GDM1 (cell line): ENCODE measurements at places on chromosomes 5 and 9.

- DNase-seq: no peak
Observed at GRCh38 chr9:131943351-131943841, 136.3 kb downstream of the MED27 start.

DNA sequence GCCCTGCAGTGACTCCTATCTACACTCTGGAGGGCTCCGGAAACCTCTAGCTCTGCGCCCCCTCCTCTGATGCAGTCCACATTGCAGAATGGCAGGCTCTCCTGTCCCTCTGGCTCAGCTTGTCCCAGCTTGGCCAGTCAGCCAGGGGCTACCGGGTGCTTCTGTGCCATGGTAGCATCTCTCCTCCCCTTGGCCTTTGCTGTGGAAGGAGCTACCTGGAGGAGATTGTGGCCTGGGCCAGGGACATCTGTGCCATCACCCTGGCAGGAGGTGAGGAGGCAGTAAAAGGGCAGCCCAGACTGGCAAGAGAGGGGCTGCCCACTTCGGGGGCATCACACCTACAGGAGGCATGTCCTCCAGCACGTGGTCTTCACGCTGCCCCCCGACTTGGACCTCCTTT is 38.1 kb upstream of the FCN1 start:
- no peak for DNase-seq

DNA sequence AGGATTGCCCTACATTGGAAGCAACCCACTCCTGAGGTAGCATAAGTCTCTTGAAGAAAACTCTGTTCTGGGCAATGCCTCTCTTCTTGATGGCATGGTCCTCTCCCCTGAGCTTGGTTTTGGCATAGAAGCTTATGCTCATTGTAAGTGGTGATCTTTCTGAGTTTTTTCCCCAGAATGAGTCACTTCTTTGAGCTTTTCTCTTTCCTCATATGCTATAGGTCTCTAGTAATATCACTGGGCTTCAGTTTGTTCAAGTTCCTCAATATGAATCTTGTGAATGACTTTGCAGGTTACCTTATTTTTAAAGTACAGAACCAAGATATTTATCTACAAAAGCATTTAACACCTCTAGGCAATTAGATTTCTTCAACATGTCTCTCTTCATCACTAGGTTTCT is 76.5 kb upstream of the ATG10 start:
- peak; percentile 10 for DNase-seq

DNA sequence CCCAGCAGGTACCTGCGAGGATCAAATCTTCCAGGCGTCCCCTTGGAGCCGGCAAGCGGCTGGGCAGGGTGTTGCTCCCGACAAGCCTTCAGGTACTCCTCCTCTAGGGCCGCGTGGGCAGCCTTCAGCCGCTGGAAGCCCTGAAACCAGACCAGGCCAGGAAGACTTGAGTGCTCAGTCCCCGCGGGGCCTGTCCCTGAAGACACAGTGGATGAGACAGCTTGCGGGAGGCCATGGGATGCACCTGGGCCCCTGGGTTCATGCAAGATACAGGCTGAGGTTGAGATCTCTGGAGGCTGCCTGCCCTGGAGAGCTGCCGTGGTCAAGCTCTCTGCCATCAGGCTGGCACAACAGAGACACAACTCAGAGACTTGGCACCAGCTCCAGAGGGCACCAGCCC is 25.4 kb downstream of the AKNA start:
- DNase-seq: no peak

DNA sequence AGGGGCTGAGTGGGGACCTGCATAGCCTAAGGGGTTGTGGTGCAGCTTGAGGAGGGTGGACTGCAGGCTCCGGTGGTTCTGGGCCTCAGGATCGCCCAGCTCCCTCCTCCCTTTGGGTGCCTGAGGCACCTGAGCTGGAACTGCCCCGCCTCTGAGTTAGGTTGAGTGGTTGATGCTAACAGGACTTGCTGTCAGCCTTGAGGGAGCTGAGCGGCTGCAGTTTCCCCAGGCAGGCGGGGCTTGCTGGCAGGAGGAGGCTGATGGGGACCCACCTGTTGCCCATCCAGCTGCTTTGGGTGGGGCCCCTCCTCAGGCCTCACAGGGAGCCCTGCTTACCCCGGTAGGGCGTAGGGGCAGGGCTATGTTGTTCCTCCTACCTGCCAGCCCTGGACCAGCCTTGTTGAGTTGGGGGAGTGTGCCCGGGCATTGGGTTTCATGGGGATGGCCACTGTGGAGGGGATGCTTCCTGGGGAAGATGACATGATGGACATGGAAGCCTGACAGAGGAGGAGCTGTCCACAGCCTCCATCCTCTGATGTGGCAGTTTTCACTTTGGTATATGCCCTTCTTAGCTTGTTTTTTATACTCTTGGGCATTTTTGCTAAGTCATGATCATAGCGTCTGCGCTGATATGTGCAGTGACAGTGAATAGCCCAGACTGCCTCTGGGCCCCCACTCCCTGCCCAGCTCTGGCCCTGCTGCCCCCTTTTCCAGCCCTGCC is 14.3 kb downstream of the WNK2 start:
- no peak for DNase-seq

GRCh38 chr9:109805050-109805449 is 25.1 kb downstream of the PALM2AKAP2 start:
- no peak for DNase-seq

- DNase-seq: no peak
Observed at GRCh38 chr5:58887721-58888409, 305.0 kb downstream of the RAB3C start.

DNA sequence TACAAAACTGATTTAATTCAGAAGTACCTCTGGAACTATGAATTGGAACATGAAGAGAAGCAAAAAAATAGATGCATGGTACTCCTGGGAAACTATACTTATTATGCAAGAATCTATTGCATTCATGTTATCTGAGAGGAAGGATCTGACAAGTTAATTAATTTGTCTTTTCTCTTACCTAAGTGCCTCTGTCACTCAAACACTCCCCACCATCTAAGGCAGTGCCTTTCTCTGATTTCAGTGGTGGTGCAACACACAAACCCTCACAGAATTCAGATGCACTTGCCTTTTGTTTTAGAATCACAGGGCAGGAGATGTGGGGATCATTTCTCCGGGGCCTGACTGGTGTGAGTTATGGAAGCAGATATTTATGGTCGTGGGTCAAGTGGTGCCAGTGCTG is 52.5 kb upstream of the C9orf72 start:
- DNase-seq: no peak

GRCh38 chr9:76219560-76220151 is 174.6 kb downstream of the RFK start:
- no peak for DNase-seq

DNA sequence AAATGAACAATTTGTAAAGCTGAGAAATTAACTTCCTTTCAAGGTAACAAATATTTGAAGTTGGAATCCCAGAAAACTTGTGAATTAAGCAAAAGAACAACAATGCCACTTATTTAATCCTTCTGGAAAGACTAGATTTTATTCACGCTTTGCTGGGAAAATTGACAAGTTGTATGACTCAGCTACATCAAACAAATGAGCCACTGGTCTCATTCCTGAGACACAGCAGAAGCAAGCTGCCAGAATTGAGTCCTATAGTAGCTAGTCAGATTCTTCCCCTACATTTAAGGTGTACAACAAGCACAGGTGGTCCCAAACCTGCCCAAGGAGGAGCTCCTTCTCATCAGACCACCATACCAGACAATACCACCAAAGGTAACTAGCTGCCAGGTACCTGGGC is 280.7 kb downstream of the SPOCK1 start:
- DNase-seq: no peak

DNA sequence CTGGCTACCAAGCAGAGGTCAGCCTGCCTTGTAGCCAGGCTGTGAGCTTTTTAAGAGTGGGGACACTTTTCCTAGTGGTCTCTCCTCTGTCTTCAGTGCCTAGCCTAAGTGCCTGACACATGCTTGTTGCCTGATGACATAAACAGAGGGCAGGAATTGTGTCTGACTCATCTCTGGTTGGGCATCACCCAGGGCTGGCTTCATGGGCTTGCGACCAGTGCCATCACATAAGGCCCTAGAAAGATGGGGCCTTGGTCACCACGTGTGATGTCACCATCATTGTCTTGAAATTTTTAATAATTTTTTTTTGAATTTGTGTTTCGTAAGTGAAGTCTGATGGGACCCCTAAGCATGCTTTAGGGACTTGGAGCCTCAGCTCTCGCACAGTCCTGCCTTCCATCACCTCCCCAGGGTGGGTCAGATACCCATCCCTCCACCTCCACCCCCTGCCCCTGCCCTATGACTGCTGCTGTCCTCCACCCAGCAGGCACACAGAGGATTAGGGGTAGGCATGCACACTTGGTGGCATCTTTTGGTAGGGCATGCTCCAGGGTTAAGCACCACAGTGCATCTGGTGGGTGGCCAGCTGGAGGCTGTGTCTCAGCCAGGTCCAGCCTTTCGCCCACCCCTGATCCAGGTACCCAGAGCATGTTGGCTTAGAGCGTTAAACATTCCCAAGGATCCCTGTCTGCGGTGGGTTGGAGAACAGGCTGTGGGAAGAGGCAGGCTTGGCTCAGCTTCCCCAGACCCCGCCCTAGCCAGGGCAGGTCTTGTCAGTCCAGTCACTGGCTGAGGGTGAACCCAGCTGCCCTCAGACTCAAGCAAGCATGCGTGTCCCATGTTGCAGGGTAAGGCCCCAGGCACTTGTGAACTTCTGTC is 80.1 kb upstream of the SH3PXD2B start:
- no peak for DNase-seq
